RWPE1 (cell line): ENCODE measurements at places on chromosomes 1 and 21.
A peak's percentile ranks its signal among the peaks of the same experiment; 100 is the strongest.

DNA sequence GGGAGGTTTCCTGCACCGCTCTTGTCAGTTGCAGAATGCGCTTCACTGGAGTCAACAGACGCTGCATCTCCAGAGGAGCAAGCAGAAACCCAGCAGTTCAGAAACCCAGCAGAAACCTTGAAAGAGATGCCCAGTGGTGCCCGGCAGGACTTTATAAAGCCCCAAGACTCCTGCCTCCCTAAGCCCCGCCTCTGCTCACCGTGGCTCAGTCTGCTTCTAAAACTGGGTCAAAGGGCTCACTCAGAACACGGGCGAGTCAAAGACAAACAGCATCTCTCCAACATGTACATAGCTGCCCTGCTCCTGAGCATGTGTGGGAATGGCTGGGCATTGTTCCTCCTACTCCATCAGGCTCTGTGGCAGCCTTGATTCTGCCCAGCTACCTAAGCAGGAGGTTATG, at the start of gene HMGCS2:
Gene HMGCS2, minus strand, starts transcription at position 128 of the 400 bp plus-strand sequence. Its CDS starts 61 bp downstream, at position 67.
- DNase-seq: no peak

- peak; percentile 16 for DNase-seq
Measured at GRCh38 chr1:40153073-40153770, 8.0 kb upstream of the RLF start.

GRCh38 chr1:76901158-76901767, 34.0 kb downstream of the ST6GALNAC5 start:
- peak; percentile 49 for DNase-seq

DNA sequence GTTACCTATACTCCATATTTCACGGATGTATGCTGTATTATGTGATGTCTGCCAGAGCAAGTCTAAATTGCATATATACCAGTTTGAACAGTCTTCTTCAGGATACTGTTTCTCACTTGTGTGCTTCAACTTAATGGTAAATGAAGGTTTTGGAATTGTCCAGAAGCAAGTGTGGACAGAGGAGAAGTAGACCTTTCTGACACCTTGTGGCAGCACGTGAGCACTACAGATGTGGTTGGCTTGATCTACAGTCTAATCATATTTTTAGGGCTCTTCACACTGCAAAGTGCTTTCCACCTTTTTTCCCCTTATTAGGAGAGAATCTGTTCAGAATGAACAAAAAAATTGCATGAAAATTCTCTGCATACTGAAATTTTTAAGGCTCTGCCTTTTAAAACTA, 10.9 kb downstream of the MORC3 start:
- peak; percentile 44 for DNase-seq

GRCh38 chr1:1173793-1174415, at the start of gene TTLL10:
TSS of gene TTLL10 (plus strand) at chr1:1173880. CDS start at chr1:1179216, 5,336 bp downstream.
- DNase-seq: no peak

DNA sequence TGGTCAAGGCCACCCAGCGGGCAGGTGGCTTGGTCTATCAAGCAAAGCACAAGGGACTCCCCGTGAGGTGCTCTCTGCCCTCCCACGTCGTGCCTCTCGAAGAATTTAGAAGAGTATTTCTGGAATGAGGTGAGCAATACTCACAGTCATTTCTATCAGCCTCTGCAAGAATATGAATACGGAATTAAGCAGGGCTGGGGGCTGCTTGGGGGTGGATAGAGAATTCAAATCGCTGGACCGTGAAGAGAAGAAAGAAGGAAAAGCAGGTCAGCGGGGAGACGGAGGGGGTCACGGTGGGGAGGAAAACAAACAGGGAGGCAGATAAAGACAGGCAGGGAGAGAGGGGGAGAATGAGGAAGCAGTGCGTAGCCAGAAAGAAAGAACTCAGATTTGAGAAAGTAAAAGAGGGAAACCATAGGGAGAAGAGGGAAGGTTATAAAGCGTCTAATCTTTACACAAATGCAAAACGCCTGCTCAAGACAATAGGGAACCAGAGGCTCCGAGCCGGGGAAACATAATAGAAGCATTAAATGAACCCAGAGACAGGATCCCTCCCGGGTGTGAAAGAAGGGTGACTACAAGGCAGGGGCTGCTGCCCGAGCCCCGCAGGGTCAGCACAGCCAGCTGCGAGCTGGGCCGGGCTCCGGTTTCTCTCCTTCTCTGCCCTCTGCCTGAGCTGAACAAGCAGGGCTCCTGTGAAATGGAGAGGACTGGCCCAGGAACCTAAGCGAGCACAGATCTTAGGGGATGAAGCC, 2.1 kb upstream of the EDN2 start:
- DNase-seq: no peak

DNA sequence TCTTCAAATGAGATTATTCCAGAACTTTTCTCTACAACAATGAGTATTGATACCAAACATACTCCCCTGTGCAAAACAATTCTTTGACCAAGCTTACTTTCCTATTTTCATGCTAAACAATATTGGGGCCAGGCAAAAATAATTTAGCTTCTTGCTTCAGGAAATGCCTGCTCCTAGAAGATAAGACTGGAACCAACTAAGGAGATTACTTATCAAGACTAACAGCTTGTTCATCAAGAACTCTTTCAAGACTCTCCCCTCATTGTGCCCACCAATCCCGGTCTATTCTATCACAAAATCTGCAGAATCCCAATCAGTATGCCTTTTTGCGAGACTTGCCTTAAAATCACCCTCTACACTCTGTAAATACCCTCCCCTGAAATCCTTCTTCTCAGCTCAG, 536.6 kb downstream of the RWDD3 start:
- no peak for DNase-seq

DNA sequence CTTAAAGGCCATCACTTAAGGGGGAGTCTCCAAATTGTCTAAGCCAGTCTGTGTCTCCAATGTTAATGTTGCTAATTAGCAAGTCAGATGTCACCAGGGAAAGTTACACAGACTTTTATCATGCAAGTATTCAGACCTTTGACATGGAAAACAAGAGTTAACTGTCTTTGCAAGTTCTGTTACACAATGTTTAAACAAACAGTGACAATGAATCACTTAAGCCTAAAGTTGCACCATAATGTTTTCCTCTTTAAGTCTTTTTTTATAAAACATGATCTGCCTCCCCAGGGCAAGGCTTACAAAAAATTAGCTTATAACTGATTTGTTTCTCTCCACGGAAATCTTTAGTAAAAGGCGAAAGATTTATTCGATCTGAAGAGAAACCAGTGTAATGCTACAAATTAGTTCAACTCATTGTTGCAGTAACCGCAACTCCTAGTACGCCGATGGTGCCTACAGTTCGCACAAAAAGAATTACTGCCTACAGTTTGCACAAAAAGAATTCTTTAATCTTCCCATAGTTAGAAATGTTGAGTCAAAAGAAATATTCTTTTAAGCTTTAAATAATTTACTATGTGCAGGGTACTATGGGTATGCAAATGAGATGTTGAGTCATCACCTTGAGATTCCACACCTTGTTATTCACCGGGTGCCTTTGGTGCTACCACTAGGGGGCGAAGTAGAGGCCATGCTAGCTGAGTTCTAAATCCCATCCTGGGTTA, 45.3 kb downstream of the HHAT start:
- DNase-seq: peak; percentile 86

DNA sequence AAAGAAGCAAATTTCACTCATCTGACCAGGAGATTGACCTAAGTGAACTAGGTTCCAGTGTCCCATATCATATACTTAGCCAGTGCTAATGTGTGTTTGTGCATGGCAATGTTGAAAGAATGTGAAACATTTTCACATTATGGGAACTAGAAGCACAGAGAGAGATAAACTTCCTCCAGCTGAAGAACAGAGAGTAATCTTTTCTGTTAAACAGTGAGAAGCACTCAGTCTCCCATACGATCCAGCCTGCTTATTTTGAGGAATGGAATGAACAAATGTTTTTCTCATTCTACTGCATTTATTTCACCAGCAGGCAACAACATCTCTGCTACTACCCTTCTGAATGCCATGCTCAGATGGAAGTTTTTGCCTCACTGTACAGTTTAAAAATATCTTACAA, 170.5 kb downstream of the TTLL7 start:
- no peak for DNase-seq

GRCh38 chr1:14149431-14149830, 449.1 kb upstream of the KAZN start:
- DNase-seq: no peak

DNA sequence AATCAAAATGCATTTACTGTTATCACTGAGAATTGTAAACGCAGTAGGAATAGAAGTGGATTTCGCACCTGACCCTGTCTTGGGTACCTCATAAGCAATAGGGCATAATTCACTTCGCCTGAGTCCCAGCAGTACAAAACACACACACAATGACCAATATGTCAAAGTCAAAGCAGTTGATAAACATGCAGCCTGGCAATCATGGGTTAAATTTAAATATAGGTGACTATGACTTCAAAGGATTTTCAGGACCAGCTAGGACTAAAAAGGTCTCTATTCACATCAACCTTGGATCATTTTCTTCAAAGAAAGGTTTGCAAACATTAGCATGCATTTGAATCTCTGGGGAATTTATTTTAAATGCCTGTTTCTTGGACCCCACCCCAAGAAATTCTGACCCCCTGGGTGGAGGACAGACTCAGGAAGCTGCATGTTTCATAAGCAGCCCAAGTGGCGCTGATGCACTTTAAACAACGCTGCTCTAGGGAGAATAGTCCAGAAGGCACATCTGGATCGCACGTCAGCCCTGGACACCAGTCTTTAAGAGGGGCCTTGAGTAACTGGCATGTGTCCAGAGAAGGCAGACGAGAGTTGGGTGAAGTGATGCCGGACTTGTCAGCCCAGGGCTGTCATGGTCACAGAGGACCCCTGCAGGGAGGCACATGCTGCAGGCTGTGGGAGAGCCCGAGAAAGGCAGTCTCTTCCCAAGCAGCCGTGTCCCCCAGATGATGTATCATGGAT, 55.7 kb upstream of the EFHD2 start:
- DNase-seq: no peak

DNA sequence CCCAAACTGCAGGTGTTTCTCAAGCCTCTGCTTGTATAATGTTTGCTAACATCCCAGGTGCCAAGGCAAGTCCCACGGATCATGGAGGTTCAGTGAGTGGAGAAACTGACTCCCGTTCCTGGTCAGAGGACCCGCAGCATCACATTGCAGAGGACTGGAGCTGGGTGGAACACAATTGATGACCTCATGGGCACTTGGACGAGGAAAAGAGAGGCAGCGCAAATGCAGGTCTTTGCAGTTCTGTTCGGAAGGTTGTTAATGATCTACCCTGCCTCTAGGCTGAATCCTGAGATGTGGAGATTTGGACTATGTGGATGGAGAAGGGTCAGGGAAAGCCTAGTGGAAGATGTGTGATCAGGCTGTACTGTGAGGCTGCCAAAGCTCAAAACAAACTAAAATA, 192.9 kb downstream of the DUSP10 start:
- DNase-seq: no peak

- DNase-seq: no peak
Measured at GRCh38 chr1:9149837-9150581, 21.1 kb upstream of the GPR157 start.

DNA sequence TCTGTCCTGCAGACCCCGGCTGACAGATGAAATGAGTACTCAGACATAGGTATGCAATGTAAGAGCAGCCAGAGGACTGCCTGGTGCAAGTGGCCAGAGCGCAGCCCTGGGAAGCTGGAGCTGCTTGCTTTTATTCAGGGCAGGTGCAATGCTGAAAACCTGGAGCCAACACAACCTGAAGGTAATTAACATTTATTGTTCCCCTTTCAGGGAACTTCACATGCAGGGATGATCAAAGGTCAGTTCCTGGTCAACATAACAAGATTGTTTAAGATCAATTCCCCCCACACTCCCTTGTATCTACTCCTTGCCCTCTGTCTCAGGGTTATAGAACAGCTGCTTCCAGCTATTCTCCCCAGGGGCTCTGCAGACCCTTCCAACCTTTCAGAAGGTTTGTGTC, 48.7 kb upstream of the PRELP start:
- no peak for DNase-seq

GRCh38 chr1:31822766-31823165, 6.9 kb upstream of the SPOCD1 start:
- DNase-seq: no peak

DNA sequence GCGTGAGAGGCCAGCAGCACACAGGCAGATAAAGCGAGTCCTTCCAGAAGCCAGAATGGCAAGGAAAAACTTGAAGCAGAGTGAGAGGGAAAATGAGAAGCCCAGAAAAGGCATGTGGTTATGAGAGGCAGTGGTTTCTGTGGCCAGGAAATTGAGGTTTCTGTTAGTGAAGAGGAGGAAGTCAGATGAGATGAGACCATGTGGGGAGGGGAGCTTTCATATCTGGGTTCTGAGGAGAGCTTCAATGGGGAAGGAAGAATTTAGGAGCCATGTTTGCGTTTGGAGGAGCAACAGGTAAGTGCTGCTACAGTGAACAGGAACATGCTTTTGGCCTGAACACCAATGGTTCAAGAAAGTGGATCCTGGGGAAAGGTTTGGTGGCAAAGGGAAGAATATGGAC, 6.1 kb upstream of the CD1A start:
- DNase-seq: no peak
